Activated CD4-positive, CD25-positive, alpha-beta regulatory T cell (primary cell): ENCODE measurements at places on chromosomes 5 and 9.

DNA sequence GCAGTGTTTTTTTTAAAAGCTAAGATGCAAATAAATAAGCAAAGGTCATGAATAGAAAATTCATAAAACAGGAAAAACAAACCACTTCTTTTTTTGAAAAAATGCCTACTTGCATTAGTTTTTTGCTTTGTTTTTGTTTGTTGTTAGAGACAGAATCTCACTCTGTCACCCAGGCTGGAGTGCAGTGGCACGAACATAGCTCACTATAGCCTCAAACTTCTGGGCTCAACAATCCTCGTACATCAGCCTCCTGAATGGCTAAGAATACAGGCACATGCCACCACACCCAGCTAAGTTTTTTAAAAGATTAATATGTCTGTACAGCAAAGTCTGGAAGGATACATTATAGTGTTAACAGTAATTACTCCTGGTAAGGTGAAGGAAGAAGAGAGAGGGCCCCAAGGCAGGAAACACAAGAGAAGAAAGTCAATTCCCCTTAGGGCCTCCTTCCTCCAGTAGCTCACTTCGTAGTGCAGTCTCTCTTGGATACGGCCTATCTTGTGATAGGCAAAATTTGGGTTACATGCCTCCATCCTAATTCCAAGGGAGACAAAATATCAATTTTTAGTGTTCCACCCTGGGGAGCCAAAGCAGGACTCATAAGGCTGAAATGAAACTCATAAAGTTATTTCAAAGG lies 15.3 kb downstream of the FAM169A start:
- no peak for DNase-seq

- no peak for DNase-seq
Measured at GRCh38 chr9:113695440-113695851, 180.7 kb upstream of the ZNF618 start.

GRCh38 chr5:74241751-74242140 lies 398.8 kb downstream of the ENC1 start:
- DNase-seq = no peak

GRCh38 chr9:706606-707459 lies 134.7 kb upstream of the DMRT1 start:
- DNase-seq = no peak
